ENCODE measurements at places on chromosomes 16 and 17.

- DNase-seq = no peak
Observed at GRCh38 chr17:4365628-4366326, 698 bp downstream of the UBE2G1 start.

DNA sequence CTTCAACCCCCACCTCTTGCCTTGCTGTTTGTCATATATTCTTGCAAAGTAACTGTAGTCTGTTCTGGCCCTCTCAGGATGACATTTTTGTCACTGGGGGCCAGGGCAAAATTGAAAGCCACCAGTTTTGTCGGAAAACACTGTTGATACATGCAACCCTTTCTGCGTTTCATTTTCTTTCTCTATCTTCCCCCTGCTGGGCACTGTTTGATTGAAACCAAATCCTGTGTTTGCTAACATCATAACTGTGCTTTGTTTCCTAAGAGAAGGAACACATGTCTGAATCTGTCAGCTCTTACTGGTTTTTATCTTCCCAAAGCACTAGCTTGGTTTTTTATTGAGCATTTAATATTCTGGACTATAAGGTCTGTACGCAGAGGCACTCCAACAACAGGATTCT, 11.7 kb upstream of the CPPED1 start:
- DNase-seq = no peak

GRCh38 chr17:72264682-72265405, 144.0 kb downstream of the SOX9 start:
- DNase-seq = no peak

DNA sequence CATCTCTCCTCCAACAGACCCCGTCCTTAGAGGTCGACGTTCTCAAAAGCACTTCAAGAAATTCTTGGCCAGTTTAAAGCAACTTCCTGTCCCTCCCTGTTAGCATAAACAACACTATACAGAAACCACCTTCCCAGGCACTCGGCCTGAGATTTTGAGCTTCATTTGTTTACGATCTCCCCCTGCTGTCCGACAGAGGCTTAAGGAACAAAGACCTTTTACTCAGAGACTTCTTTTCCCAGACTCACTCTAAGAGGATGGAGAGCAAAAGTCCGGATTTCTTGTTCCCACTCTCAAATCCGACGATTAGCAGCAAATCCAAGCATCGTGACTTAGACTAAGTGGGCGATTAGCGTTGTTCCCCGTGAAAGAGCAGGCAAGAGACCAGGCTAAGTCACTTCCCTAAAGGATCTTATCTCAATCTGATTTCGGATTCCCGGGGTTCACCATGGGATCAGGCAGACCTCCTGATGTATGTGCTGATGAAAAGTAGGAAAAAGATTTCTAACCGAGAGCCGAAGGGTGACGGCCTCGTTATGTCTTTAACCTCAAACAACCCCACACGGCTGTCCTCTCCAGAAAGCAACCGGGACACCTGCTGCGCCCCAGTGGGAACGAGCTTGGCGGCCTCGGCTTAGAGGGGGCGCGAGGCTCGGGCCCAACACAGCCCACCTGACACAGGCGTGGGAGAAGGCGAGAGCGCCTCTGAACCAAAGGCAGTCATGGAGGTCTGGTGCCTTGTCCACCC, 598 bp downstream of the INPP5K start:
- no peak for DNase-seq

- no peak for DNase-seq
Observed at GRCh38 chr16:81279392-81279791, 35.4 kb upstream of the GAN start.

- DNase-seq = peak; percentile 100
Observed at GRCh38 chr16:21300309-21301167, 22.4 kb upstream of the CRYM start.

- DNase-seq = no peak
Observed at GRCh38 chr17:64024781-64025731, 4.6 kb upstream of the ICAM2 start.

DNA sequence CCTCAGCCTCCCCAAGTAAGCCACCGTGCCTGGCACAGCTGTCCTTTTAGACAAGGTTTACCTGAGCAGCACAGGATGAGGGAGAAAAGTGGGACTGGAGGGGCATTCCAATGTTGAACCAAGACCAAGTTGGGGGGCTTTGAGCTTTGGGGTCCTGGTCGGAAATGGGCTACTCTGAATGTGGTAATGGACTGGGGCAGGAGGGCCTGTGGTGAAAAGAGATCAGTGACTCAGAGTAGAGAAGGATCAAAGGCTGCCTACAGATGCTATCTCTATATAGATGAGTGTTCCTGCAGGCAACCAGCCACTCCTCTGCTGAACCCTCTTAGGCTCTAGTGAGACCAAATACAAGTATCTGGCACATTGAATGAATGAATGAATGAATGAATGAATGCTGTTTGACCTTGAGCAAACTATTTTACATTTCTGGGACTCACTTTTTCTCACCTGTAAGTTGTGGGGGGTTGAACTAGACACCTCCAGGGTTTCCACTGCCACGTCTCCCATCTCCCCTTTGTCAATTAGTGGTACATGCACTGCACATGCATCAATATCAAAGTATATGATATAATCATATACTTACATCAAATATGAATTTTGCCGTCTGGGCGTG, 26.3 kb upstream of the ETV4 start:
- no peak for DNase-seq

GRCh38 chr16:72939247-72939646, 108.7 kb downstream of the ZFHX3 start:
- DNase-seq = peak; percentile 38

GRCh38 chr16:57735755-57736418, at the start of gene KATNB1:
KATNB1 (plus strand) TSS chr16:57735770; CDS start chr16:57737244, 1,474 bp downstream.
- no peak for DNase-seq

GRCh38 chr16:8642146-8642545, 20.6 kb downstream of the METTL22 start:
- no peak for DNase-seq

GRCh38 chr16:70738083-70738977, 52.5 kb upstream of the MTSS2 start:
- peak; percentile 26 for DNase-seq

DNA sequence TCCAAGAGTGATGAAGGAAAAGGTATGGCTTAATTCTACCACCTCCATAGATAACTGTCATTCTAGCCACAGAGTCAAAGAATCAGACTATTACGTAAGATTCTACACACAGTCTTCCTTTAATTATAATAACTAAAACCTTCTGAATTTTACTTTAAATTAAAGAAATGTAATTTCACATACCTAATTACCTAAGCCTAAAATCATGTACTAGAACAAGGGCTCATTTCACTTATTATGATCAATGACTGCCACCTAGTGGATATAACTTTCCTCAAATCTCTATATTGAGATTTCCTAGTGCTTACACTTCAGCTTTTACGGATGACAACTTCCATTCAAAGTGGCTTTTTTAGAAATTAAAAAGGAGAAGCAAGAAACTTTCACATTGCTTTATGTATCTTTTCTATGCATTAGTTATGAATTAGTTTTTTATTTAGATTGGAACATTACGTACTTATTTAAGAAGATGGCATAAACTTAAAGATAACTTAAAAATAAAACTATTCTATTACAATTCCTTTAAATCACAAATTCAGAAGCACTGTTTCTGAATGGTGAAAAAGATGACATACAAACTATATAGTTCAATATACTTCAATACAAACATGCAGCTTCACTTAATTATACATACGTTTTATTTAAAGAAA, 18.2 kb upstream of the ABCA10 start:
- DNase-seq = no peak

- no peak for DNase-seq
Observed at GRCh38 chr17:82235056-82235774, 6.4 kb downstream of the SLC16A3 start.

DNA sequence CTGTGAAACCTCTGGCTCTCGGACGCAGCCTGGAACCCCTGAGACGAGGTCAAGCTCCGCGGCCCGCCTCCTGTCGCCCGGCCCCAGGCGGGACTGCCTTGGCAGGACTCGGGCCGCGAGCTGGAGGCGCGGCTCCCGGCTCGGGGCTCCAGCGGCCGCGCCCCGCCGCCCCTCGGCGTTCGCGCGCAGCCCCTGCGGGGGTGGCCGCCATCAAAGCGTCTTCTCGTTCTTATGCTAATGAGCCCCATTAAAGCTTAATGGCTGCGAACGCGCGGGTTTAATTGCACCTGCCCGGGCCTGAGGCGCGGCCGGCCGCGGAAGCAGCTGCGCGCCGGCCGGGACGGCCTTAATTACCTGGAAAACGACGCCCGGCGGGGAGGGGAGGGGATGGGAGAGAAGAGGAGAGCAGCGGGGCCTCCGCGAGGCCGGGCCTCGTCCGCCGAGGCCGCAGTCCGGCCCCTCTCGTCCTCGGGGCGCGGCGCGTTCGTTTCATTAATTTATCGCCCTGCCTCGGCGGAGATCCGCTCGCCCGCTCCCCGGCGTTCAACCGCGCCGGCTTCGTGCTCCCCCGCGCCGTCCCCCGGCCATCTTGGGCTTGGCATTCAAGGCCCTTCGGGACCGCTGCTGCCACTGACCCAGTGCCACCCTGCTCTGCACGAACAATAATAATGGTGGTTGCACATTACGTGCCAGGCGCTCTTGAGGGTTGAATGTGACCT, 19.2 kb downstream of the RAI1 start:
- no peak for DNase-seq

- DNase-seq = no peak
Observed at GRCh38 chr16:51163894-51164566, 13.0 kb upstream of the SALL1 start.

- no peak for DNase-seq
Observed at GRCh38 chr17:66405836-66406677, 103.6 kb downstream of the PRKCA start.

- no peak for DNase-seq
Observed at GRCh38 chr16:12090151-12090530, 113.6 kb downstream of the SNX29 start.
